ENCODE measurements at places on chromosomes 4 and X.

- no peaks in the 10 kb centered on the region for H3K36me3 ChIP-seq
- no peak for DNase-seq
- H3K27ac ChIP-seq, result no peak overlapping the region
- H3K27me3 ChIP-seq, result no peaks in the 10 kb centered on the region
Measured at GRCh38 chrX:101206471-101206870, 13.1 kb upstream of the DRP2 start.

- H3K4me3 ChIP-seq, result no peak overlapping the region
- no peak overlapping the region for H3K27ac ChIP-seq
- H3K4me1 ChIP-seq, result no peaks in the 10 kb centered on the region
Measured at GRCh38 chr4:67549123-67549522, 3.8 kb upstream of the CENPC start.

DNA sequence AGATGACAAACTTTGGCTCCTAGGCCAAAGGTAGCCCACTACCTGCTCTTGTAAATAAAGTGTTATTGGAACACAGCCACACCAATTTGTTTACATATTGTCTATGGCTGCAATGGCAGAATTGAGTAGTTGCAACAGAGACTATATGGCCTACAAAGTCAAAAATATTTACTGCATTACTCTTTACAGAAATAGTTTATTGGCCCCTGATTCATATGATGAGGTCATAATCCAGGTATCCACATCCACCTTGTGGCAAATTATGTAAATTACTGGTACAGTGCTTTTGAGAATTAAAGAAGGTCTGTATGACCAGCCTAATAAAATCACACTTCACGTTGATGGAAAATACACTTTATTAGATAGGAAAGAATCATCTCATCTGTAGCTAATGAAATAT, 337.0 kb upstream of the DDX53 start:
- H3K36me3 ChIP-seq, result no peaks in the 10 kb centered on the region
- H3K27me3 ChIP-seq, result no peaks in the 10 kb centered on the region
- no peak for DNase-seq
- no peak overlapping the region for H3K27ac ChIP-seq
- no peak overlapping the region for H3K4me3 ChIP-seq

- no peaks in the 10 kb centered on the region for H3K36me3 ChIP-seq
- H3K4me3 ChIP-seq, result no peak overlapping the region
- no peak overlapping the region for H3K27ac ChIP-seq
- no peak for DNase-seq
- no peaks in the 10 kb centered on the region for H3K4me1 ChIP-seq
Measured at GRCh38 chr4:94135701-94136100, 72.0 kb upstream of the SMARCAD1 start.

GRCh38 chr4:84238247-84239090, 260.6 kb downstream of the NKX6-1 start:
- DNase-seq, result no peak

DNA sequence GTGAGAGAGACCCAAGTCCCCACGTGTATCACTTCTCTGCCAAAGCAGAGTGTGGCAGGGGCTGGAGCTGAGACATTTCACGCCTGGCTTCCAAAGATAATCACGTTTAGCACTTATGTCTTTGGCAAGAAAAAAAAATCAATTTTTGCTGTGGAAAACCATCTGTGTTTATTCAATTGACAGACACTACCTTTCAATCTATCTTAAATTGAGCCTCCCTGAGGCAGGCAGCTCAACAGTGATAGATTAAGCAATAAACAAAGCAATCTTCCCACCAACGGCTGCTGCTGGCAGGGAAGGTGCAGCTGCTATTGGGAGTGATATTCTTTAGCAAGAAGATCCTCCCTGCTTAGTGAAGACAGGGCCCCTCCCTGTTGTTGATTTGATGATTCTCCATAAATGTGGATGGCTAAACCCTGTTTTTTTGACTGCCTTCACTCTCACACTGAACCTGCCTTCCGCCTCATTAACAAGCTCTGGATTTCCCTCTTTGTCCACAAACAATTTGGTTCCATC, 11.6 kb upstream of the MAGEB17 start:
- H3K4me1 ChIP-seq, result no peaks in the 10 kb centered on the region
- no peak overlapping the region for H3K27ac ChIP-seq
- no peaks in the 10 kb centered on the region for H3K36me3 ChIP-seq
- no peak overlapping the region for H3K4me3 ChIP-seq

DNA sequence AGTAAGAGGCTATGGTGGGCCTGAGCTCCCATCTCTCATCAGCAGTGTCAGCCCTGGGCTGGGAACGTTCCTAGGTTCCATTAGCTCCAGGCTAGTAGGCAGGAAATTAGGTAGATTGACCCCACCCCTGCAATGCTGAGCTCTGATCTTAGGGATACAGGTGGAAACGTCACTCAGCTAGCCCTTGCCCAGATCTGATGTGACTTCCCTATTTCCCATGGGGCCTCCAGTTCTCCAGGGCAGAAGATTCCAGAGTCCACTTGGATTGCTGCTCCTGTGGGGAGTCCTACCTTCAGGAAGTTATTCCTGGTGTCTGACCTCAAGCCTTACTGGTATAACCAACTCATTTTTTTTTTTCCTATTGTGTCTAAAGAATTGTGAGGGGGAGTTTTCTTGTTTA, 81.1 kb downstream of the EFNB1 start:
- peaks cover 7% of the 10 kb centered on the region for H3K4me1 ChIP-seq
- no peak for DNase-seq
- H3K4me3 ChIP-seq, result no peak overlapping the region
- H3K27ac ChIP-seq, result no peak overlapping the region

DNA sequence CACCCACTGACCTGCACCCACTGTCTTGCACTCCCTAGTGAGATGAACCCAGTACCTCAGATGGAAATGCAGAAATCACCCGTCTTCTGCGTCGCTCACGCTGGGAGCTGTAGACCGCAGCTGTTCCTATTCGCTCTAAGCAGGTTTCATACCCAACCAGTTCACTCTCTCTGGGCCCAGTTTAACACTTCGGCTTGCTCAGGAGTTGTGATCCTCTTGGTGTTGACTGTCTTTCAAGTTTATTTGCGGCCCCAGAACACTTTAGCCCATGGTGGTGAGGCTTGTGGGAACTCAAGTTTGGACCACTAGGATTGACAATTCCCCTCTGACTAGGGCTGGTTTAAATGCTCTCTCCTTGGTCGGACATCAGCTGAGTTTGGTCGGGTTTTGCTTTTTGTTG, 147.0 kb downstream of the DACH2 start:
- DNase-seq, result no peak
- H3K4me3 ChIP-seq, result no peak overlapping the region
- no peaks in the 10 kb centered on the region for H3K27me3 ChIP-seq
- H3K36me3 ChIP-seq, result no peaks in the 10 kb centered on the region
- no peaks in the 10 kb centered on the region for H3K4me1 ChIP-seq
